ENCODE measurements at places on chromosomes 4 and X.

GRCh38 chrX:21932292-21933002 lies 8.1 kb upstream of the SMS start:
- no peak for DNase-seq

DNA sequence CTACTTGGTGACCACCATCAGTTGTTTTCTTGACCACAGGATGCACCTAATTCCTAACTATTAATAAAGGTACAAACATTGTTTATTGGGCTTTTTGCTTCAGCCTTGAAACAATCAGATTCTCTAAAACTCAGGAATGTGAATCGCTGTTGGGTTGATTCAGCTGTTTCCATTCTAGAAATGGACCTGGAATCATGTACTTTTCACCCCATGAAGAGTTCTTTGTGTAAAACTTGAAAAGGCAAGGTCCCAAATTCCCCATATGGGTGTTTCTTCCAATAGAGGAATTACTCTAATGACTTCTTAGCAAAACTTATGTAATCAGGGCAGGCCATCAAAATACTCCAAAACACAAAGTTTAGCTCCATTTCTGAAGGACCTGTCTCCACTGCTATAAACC lies 7.4 kb downstream of the AFAP1 start:
- no peak for DNase-seq

DNA sequence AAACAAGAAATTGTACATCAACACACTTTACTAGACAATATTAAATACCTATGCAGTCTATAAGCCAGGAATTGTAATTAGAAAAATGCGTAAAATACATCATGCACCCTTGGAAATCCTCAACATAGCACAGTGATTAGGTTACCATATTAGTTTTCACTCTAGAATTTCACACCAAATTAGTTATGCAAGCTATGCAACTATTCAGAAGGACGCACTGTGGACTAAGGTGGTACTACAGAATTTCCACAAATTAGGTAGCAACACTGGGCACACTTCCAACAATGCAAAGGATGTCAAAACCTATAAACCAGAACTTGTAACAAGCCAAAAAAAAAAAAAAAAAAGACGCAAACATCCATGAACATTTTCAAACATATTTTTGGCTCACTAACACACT lies 71.1 kb upstream of the ZCCHC13 start:
- DNase-seq, result no peak

- no peak for DNase-seq
These were observed 54.0 kb upstream of the PACRGL start for GRCh38 chr4:20646287-20646686.

GRCh38 chrX:48695534-48695896 lies 1.0 kb upstream of the SUV39H1 start:
- no peak for DNase-seq

DNA sequence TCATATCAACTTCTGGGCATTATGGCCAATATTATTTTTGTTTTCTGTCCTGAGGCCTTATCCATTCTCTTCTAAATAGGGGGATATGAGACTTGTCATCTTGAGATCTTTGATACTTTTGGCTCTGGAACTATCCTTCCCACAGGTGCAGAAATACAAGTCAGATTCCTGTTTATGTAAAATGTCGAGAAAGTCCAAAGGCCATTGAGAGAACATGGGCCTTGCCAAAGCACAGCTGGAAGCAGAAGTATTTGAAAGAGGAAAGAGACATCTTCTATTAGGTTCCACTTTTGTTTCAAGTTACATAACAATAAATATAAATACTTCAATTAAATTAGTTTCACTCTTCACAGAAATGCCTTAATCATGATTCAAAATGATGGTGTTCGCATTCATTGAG lies 20.8 kb upstream of the PRSS48 start:
- DNase-seq, result no peak

GRCh38 chr4:39729557-39729956 lies 31.6 kb downstream of the UBE2K start:
- no peak for DNase-seq

DNA sequence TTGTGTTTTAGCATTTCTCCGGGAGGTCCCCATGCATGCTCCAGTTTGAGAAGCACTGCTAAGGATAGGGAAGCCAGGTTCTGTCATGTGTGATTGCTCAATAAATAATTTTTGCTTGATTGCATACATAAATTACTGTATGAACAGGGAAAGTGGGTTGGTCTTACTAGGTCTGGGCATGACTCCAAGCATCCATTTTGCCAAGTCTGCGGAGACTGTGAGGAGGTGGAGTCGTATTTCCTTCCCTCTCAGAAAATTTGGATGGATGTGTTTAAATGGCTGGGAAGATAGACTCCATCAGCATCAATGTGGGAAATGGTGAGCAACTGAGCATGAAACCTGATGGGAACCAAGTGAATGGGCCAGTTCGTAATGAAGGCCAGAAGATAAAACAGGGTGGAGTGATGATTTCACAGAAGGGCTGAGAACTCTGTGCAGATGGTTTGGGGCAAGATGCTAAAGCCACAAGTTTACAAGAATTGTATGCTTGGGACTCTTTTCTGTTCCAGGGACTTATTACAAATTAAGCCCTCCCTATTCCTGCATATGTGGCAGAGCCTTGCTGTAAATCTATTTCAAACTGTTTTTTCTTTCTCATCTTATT lies 84.1 kb downstream of the NHS start:
- no peak for DNase-seq

GRCh38 chr4:36716874-36717273 lies 435.5 kb downstream of the DTHD1 start:
- no peak for DNase-seq

- DNase-seq, result no peak
These were observed 223.1 kb downstream of the ANK2 start for GRCh38 chr4:113272523-113272922.

DNA sequence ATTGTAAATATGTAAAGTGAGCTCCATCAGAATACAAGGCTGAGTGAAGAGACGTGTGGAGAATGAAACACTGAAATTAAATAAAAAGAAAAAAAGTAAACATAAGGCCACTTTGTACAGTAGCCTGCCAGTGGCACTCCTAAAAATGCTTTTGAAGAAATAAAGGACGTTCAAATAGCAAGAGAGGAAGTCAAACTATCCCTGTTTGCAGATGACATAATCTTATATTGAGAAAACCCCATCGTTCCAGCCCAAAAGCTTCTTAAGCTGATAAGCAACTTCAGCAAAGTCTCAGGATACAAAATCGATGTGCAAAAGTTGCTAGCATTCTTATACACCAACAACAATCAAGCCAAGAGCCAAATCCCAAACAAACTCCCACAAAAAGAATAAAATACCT lies 24.2 kb downstream of the RASSF6 start:
- DNase-seq, result no peak

- no peak for DNase-seq
These were observed 87.0 kb upstream of the FAT1 start for GRCh38 chr4:186810613-186811150.

- DNase-seq, result no peak
These were observed 19.5 kb upstream of the PCSK1N start for GRCh38 chrX:48854898-48855297.

DNA sequence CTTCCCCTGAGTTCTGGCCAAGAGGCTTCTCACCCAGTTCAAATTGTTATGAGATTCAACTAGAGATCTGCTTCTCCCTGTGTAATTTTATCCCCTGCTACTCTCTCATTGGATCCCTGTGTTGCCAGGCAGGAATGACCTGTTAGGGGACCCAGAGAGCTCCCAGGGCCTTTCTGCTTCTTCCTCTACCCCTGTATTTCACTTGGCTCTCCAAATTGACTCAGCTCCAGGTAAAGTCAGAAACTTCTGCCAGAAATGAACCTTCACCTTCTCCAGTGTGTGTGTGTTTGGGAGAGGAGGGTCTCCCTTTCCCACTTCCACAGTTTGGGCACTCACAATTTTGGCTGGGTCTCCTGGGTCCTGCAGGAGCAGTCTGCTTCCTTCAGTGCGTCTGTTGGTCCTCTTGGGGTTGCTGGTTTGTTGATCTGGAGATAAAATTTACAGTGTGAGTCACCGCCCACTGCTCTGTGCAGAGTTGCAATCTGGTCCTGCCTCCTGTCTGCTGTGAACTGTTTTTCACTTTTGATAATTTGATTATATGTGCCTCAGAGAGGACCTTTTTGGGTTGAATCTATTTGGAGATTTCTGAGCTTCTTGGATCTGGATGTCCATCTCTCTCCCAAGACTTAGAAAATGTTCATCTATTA lies 112.4 kb upstream of the EDA2R start:
- DNase-seq, result no peak

DNA sequence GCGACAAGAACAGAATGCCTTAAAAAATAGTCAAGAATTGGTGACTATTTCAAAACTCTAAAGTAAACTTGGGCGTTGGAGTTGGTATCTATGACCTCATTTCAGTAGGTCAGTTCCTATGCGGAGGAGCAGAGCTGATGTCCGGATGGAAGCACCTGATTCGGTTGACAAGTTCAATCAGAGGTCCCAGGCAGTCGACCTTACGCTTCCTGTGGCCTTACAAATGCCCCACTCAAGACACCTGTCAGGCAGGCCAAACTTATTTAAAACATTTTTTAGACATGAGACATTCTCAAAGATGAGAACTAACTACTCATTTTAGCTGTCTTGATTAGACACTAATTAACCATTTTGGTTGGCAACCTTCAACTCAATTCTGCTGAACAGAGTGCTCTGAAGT lies 137.7 kb upstream of the ADAMTS3 start:
- DNase-seq, result no peak

DNA sequence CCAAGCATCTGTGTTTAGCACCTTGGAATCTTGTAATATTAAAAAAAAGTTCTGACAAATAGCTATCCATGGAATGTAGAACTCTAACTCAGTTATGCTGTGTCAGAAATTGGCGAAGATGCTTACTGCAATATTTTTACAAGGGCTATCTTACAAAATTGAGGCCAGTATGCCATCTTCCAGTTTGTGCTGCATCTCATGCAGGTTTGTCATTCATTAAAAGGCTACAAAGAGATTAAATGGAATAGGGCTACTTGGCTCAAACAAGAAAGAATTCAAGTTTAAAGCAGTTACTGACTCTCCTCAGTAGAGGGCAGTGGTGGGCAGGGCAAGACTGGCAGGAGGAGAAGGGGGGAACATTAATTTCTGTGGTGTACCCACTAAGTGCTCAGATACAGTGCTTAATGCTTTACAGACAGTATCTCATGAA lies 66.5 kb downstream of the SHROOM4 start:
- DNase-seq, result peak; percentile 7

DNA sequence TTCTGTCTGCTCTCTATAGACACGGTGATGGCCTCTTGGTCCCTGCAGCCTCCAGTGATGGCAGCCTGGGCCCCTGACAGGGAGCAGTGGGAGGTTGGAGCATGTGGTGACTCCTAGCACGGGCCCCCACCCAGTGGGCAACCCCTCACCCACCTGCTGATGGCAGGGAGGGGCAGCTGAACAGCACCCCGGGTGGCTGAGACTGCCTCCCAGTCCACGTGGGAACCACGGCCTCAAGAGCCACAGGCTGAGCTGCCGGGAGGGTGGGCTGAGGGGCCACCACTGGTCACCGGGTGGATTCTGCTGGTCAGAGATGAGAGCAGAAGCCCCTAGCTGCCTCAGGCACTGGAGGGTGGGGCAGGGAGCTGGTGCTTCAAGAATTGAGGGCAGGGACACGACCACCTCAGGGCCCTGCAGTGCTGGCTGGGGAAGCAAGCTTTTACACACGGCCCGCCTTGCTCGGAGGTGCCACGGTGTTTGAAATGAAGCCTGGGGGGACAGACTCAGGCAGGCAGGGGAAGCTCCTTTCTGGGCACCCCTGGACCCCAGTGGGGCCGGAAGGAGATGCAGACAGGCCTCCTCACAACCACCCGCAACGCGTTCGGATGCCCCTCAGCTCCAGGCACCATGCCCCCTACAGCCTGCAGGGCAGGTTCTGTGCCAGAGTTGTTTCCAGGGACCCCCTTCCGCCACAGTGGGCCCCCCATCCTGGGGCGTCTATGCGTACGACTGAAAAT lies 6.3 kb upstream of the HAUS3 start:
- DNase-seq, result no peak

DNA sequence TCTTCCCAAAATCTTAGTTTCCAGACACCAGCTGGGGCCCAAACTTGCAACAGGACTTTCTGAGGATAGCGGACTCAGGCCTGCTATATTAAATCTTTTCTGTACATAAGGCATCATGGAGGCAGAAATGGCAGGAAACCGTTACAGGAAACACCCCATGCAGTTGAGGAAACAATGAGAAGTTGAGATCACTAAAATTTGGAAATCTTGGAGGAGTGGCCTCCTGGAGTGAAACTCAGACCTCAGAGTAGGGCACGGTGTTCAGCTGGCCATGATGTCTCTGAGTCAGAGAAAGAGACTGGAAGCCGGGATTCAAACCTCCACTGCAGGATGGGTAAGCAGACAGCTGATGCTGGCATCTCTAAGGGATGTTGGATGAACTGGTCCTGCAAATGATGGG lies 372.6 kb upstream of the CTSO start:
- no peak for DNase-seq

GRCh38 chr4:27006646-27007045 lies 146.0 kb downstream of the STIM2 start:
- no peak for DNase-seq

DNA sequence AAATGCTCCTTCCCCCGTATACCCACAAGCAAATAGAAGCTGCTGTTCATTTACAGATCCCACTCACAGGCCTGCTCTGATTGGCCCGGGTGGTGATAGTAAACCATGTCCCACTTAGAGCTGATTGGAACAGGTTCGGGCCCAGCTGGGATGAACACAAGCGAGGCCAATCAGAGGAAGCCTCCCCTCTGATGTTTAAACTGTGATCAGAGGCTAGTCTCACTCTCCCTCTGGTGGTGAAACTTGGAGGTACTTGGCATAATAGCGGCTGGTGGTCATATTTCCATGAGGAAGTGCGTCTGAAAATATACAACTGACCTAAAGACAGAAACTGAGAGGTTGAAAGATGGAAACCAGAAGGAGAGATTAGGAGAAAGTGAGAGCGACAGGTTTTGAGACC lies 51.5 kb upstream of the TRPC3 start:
- peak; percentile 4 for DNase-seq

DNA sequence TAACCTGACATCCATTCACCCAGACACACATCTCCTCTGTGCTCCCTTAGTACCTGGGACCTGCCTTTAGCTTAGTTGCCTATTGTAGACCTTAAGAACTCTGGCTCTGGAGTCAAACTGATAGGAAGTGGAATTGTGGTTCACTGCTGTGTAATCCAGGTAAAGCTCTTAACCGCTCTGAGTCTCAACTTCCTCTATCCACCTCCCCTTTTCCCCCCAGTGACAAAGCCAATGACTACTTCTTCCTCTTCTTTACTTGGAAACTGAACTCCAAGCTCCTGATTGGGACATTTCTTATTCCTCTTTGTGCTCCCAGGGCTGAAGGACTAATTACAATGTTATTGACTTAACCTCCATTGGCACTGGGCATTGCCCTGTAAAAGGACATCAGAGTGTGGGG lies 94.1 kb downstream of the DRD5 start:
- no peak for DNase-seq
